Astrocyte (in vitro differentiated cells and primary cell): ENCODE measurements at places on chromosomes 16 and 17.

DNA sequence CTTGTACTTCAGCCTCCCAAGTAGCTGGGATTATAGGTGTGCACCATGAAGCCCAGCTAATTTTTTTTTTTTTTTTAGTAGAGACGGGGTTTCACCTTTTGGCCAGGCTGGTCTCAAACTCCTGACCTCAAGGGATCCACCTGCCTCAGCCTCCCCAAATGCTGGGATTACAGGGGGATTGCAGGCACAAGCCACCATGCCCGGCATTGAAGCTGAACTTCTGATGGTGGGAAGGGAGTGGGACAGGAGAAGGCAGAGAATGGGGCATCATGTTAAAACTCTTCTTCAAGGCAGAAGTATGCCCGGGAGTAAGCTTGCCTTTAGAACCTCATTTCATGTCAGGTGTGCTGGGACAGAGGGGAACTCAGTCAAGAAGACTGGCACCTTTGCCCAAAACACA, 48.6 kb upstream of the ZFHX3 start:
- no peak for DNase-seq

GRCh38 chr16:80347900-80348299, 192.9 kb upstream of the DYNLRB2 start:
- peak; percentile 10 for DNase-seq

GRCh38 chr17:57556320-57556719, 188.8 kb downstream of the CCDC182 start:
- no peak for DNase-seq

GRCh38 chr16:11101695-11102522, 154.1 kb downstream of the SOCS1 start:
- DNase-seq = peak; percentile 82

- DNase-seq = peak; percentile 39
Observed at GRCh38 chr16:70250748-70251628, 752 bp downstream of the EXOSC6 start.
